AG04449 (cell line): ENCODE measurements at places on chromosomes 12 and 14.

DNA sequence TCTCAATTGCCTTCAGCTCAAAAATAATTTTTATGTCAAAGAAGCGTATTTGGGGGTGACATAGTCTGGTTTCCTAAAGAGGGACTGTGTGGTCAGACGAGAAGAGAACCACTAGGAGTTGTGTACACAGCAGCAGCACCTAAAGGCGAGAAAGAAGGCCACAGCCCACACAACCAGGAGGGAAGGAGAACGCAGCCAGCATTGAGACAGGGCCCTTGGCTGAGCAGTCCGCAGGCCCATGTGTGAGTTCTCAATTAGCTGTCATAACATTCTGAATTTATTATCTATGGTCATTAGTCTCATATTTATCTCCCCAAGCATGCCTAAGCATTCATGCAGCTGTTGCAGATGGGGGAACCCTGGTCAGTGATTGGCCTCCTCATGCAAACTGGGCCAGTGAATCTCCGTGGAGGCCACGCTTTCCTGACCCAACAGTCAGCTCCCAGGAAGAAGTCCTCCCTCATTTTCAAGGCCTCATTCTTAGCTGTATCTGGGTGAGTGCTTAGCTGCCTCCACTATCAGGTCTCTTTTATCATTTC lies 81.2 kb upstream of the ATF7IP start:
- no peak for DNase-seq

GRCh38 chr12:101592448-101592847 lies 2.3 kb upstream of the MYBPC1 start:
- DNase-seq = no peak

DNA sequence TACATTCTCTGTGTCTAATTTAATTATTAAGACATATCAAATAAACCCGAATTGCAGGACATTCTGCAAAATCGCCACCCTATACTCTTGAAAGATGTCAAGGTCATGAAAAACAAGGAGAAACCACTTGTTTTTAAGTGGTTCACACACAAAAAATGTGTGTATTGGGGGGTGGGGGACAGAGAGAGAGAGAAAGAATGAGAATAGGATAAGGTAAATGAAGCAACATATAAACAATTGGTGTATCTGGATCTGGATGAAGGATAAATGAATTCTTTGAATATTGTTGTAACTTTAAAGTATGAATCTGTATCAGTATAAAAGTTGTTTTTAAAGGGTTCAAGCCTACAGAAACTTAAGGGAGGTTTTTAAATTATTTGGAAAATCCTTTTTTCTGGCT lies 72.1 kb downstream of the ARID2 start:
- DNase-seq = no peak

DNA sequence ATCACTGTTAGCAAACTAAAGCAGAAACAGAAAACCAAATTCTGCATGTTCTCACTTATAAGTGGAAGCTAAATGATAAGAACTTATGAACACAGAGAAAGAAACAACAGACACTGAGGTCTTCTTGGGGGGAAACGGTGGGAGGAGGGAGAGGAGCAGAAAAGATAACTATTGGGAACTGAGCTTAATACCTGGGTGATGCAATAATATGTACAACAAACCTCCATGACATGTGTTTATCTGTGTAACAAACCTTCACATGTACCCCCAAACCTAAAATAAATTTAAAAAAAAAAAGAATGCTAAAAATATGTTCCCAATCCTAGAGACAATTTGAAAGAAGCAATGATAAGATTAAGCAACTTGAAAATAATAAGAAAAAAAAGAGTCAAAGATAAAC lies 89.5 kb downstream of the SOX5 start:
- DNase-seq = no peak

DNA sequence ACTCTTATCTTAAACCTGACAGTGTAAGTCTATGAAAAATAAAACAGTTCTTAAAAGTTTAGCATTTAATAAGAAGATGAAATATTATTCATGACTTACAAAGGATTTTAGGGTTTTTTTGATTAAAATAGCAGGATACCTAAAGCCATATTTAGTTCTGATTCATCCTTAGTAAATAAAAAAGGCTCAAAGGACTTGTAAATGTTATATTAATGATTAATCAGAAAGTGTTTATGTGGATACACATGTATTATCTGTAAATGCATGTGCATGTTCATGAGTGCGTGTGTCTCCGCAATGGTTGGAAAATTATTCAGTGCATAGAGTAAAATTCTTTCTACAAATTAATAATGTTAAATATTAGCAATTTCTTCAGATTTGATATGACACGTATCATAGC lies 4.4 kb downstream of the KLRF1 start:
- DNase-seq = no peak

- DNase-seq = no peak
These were observed 48.5 kb upstream of the NUAK1 start for GRCh38 chr12:106187155-106187789.
